ENCODE measurements at places on chromosomes 7 and 10.

GRCh38 chr7:91083855-91084644, 180.2 kb upstream of the FZD1 start:
- DNase-seq, result no peak

GRCh38 chr7:21690705-21691104, 147.9 kb downstream of the DNAH11 start:
- DNase-seq, result no peak

GRCh38 chr10:44650691-44651661, 260.2 kb upstream of the TMEM72 start:
- DNase-seq, result no peak

DNA sequence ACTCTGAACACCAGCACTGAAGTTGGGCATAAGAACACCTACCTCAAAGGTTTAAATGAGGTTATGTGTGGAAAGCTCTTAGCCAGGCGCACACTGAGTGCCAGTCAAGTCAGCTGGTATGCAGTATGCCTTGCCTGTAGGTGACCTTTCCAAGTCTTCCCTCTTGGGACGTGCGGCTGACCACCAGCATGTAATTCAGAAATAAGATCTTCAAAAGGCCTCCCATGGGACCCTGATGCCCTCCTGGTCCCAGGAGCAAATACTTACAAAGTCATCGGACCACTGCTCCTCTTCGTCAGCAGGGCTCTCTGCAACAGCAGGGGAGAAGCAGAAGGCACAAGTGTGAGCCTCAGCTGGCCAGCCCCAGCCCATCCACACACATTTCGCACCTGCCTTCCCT, 40.8 kb downstream of the BLNK start:
- no peak for DNase-seq

GRCh38 chr7:46622251-46622650, 701.2 kb upstream of the IGFBP3 start:
- DNase-seq, result no peak

DNA sequence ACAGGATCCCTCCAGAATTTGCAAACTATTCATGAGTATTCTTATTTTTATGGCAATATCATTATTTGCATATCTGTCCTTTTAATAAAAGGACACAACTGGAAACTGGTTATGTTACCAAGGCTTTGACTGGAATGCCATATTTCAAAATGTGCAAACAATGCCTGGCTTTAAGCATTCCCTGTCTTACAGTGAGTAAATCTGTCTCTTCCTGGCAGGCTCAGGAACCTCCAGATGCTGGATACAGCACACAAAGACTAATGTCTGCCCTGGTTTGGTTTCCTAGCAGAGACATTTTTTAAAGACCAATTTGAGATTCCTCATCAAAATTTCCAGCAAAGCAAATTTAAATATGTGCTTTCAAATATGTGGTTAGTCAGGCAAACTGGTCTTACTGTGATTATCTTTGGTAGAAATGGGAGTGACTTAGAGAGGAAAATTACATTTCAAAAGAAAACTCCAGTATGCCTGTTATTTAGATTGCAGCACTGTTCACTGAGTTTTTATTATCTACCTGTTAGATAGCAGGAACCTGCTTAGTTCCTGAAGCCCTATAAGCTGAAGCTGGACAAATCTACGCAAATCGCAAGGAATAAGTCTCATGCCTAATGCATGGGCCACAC, 31.3 kb downstream of the RNF216 start:
- no peak for DNase-seq

DNA sequence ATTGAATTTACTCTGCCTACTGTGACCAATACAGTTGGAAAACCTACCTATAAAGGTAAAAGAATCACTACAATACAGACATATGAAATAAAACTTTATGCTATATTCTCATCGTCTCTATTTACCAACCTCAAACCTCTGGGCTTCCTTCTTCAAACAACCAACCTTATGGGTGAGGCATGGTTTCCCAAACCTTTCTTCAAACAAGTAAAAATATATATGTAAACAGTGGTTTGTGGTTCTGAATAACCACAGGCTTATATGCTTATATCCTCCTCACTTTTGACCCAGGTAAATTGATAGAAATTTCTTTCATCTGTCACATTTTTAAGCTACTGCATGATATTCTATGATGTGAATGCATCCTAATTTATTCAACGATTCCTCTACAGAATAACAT, 103.6 kb downstream of the ITGB1 start:
- DNase-seq, result no peak

GRCh38 chr7:156119771-156120170, 307.5 kb upstream of the SHH start:
- no peak for DNase-seq

DNA sequence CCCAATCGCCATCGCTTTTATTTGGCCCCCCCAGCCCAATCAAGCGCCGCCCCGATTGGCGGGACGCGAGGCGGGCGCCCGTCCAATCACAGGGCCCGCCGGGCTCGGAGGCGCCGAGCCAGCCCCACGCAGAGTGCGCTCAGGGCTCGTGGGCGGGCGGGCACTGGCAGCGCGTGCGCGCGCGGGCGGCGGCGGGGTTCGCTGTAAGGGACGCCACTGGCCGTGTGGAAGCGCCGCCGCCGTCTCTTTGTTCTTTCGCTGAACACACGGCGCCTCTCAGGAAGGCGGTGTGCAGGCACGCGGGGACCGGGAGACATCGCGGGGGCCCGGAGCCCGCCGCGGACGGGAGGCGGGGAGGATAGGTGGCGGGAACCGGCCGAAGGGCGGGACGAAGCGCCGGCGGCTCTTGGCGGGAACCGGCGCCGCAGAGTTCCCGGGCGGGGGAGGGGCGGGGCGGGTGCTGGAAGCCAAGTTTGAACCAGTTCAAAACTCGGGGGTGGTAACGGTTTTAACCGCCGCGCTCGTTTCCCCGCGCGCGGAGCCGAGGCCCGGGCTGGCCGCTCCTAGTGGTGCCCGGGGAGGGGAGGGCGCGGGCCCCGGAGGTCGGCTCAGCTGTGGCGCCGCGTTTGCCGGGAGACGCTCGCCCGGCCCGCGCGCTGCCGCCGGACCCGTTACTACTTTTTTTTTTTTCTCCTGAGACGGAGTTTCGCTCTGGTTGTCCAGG, 370 bp upstream of the EZH2 start:
- peak; percentile 88 for DNase-seq
